Spleen (tissue), 13 donors: ENCODE measurements at places on chromosomes 2 and 18.

- no peak for DNase-seq
These were observed 287.7 kb downstream of the SRBD1 start for GRCh38 chr2:45323344-45323743.

- no peak for DNase-seq
These were observed 1.5 kb upstream of the RGPD4 start for GRCh38 chr2:107825206-107825563.

DNA sequence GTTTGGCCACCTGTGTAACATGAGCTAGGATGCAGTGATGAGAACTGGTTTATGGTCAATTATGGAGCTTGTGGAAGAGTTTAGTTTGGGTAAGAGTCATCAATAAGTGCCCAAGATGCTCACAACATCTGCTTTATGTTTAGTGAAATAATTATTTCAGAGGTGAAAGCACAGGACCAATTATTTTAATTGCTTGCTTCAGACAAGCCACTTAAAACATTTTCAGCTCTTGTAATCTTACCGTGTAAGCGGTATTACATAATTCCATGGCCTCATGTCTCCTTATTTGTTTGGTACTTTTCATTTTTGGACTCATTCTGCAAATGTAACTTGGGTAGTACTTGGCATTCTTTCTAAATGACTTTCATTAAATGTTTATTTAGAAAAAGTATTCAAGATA, 5.4 kb downstream of the B3GNT2 start:
- no peak for DNase-seq

- no peak for DNase-seq
These were observed 15.2 kb downstream of the SMAD2 start for GRCh38 chr18:47915229-47915628.

GRCh38 chr2:233080836-233081229, 20.7 kb downstream of the INPP5D start:
- peak; percentile 76 for DNase-seq

- DNase-seq: no peak
These were observed 524.0 kb downstream of the LRRTM4 start for GRCh38 chr2:76998152-76998551.

GRCh38 chr2:133748007-133748700, 179.9 kb upstream of the NCKAP5 start:
- DNase-seq: no peak

GRCh38 chr2:160784034-160784433, 290.4 kb upstream of the RBMS1 start:
- DNase-seq: no peak

DNA sequence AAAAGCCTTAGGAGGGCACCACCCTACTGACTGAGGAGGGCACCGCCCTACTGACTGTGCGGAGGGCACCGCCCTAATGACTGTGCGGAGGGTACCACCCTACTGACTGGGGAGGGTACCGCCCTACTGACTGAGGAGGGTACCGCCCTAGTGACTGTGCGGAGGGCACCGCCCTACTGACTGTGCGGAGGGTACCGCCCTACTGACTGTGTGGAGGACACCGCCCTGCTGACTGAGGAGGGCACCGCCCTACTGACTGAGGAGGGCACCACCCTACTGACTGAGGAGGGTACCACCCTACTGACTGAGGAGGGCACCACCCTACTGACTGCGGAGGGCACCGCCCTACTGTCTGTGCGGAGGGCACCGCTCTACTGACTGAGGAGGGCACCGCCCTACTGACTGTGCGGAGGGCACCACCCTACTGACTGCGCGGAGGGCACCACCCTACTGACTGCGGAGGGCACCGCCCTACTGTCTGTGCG, 150.2 kb upstream of the NFATC1 start:
- no peak for DNase-seq

GRCh38 chr18:26646901-26647300, 98.5 kb upstream of the KCTD1 start:
- DNase-seq: no peak

DNA sequence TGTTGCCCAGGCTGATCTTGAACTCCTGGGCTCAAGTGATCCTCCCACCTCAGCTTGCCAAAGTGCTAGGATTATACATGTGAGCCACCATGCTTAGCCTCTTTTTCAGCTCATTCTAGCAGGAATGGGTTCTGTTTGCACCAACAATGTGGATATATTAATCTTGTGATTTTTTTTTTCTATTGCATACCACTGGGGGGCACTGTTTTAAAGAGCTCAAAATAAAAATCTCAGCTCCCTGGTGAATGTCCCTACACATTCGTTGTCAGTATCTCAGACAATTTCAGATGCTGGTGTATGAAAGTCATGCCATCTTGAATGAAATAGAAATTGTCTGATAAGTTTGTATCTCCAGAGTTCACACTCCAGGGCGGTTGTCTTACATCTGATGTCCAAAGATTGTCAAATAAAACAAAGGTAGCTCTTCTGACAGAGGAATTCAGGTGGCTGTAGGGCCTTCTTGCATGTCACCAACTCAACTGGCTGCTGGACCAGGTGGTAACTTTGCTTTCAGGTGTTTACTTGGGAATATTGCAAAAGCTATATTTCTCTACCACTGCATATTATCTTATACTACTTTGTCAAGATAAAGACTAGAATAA, 3.1 kb upstream of the MATN3 start:
- DNase-seq: no peak

GRCh38 chr2:126754240-126755004, 98.5 kb downstream of the GYPC start:
- no peak for DNase-seq

GRCh38 chr2:122319539-122320132, 564.2 kb downstream of the TSN start:
- DNase-seq: no peak

- DNase-seq: no peak
These were observed 57.4 kb downstream of the SPP2 start for GRCh38 chr2:234107861-234108260.

DNA sequence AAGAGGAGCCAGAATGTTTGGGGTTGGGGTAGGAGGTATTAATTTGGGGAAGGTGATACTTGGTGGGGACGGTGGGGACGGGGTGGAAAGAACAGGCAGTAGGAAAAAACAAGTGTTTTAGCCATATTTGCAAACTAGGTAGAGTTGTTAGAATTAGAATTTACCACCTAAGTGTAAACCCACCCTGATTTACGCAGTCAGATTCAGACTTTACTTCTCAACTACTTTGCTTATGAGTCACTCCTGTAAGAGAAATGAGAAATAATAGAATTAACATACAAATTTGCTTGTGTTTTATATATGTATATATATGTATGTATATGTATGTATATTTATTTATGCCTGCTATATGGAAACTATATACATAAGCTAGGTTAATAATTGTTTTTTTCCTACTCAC, 1168.2 kb upstream of the ZEB2 start:
- DNase-seq: no peak

- no peak for DNase-seq
These were observed 45.1 kb downstream of the NTSR2 start for GRCh38 chr2:11624893-11625292.

DNA sequence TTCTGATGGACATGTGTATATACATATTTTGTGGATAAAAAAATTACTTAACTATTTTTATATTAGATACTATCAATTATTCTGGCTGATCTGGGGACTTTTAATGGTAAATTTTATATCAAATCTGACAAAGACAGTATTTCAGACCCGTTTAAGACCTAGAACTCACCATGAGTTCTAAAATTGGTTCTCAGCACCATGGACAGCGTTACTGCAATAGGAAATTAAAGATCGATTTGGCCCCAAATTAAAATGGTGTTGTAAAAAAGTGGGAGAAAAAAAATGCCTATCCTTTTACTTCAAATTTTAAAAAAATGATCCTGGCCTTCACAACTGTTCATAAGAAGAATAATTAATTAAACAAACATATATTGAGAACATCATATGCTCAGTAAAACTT, 919 bp upstream of the SCN2A start:
- no peak for DNase-seq

DNA sequence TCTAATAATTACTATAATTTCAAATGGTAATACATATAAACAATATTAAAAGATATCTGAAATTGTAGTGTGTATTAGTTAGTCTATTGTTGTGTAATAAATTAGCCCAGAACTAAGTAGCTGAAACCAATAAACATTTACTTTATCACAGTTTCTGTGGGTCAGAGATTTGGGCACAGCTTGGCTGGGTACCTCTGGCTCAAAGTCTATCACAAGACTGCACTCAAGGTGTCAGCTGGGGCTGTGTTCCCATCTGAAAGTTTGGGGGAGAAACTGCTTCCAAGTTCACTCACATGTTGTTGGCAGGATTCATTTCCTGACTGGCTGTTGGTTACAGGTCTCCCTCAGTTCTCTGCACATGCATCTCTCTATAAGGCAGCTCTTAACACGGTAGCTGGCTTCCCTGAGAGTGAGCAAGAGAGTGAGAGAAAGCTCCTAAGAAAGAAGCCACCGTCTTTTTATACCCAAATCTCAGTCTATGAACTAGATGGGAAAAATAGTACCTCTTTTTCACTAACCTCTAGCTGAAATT, 25.6 kb upstream of the WIPF1 start:
- DNase-seq: no peak

- DNase-seq: no peak
These were observed 443.4 kb downstream of the ZNF516 start for GRCh38 chr18:76051396-76052226.

DNA sequence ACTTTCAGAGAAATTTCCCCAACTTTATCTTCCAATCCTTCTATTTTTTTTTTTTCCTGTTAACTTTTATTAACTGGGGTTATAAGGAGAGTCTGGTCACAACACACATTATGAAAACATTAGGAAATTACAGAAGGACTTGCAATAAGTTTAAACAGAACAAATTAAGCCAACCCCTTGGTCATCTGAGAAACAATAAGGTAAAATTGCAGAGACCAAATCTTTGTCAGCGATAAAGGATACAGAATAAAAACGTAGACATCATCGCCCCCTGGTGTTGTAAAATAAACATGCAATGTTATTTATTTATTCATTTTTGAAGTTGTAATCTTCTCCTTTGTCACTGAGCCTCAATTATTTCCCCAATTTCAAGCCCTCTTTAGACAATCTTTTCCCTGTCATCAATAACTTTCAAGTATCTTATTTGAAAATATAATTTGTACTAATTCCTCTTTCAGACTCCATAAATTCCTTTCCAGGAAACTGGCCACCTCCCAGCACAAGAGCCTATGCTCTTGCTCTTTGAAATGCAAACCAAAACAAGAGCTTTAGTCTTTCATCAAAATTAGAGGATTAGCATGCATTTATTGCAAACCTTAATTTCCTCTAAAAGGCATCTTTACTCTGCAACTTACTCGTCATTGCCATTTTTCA, 19.5 kb downstream of the G6PC2 start:
- no peak for DNase-seq

DNA sequence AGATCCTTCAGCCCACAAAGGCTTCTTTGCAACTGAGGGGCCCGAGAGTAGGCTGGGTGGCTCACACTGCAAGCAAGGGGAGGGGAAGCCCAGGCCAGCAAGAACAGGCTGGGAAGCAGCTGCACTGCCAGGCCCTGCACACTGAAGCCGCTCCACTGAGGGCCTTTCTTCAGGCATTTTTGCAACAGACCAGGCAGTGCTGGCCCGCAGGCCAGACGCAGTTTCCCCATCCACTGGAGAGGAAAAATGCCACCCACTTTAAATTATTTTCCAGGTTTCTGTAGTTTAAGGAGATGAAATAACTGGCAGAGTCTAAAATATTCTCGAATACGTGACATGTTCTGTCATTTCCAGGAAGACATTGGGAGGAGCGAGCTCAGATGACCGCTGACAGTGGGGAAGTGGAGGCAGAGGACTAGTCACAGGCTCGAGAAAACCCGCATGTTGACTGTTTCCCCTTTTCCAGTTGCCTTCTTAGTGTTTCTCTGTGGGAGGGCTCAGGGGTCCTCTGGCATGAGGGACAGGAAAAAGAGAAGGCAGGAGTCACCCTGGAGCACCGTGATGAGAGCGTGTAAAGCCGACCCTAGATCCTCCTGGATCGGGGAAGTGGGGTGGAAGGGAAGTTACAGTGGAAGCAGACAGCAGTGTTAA, 53.3 kb upstream of the B3GNT7 start:
- DNase-seq: no peak

DNA sequence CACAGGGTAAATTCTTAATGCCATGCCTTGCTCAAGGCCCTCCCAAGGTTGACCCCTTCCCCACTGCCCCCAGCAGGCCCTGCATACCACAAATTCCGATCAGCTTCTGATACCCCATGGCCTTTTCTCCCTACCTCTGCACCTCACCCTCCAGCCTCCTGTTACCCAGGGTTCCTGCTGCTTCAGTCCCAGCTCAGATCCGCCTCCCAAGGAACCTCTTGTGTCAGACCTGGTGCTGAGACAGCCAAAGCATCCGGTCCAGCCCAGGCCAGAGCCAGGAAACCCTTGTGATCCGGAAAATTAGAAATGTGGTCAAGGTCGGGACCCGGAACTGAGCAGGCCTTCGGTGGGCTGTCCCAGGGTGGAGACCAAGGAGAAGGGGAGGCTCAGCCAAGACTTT, 231.3 kb downstream of the BCL2 start:
- no peak for DNase-seq

DNA sequence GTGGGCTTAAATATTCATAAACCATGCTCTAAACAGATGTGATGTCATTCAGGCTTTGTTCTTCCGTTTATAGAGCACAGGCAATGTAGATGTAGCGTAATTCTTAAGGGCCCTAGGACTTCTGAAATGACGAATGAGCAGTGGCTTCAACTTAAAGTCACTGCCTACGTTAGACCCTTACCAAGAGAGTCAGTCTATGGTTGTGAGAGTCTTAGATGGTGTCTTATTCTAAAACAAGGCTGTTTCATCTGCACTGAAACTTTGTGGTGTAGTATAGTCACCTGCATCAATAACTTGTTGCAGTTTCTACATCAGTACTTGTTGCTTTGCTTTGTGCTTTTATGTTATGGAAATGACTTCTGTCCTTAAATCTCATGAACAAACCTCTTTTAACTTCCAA, 56.0 kb downstream of the PIK3C3 start:
- DNase-seq: no peak

DNA sequence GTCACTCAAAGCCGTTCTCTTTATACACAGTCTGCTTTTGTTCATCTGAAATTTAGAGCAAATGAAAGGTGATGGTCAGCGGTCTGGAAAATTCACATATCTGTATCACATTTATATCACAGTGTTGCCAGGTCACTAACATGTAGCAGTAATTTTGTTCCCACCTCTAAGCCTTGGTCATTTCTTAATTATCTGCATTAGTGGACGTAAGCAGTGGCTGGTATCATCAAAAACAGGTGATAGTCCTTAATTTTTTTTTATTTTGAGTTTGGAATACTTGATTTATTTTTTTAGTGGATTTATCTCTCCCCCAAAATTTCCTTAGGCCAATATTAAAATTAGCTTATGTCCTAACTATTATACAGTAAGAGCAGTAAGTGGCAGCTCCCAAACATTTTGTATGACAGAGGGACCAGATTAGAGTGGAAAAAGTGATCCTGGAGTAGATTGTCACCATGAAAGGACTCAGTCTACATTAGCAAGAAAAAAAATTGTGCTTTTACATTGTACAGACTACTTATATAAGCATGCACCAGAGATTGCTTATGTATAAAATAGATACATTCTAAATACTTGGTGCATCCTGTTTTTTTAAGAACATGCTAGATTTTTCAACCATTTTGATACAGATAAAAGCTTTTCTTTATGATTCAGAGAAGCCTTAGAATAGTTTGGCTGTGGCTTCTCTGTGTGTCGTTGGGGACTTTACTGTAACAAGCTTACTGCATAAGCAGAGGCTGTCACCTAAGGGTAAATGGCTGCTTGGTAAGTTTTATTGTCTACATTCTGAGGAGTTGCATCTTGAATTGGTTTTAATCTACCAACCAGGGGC, 65.0 kb downstream of the MAPRE2 start:
- no peak for DNase-seq

- DNase-seq: no peak
These were observed at the start of gene FIGN for GRCh38 chr2:163735685-163736432. TSS of gene FIGN (minus strand) at chr2:163736008. CDS start at chr2:163734927, 1,081 bp downstream.

GRCh38 chr2:36659872-36660312, 36.6 kb upstream of the VIT start:
- DNase-seq: no peak
